Thoracic aorta (tissue), 2 donors: ENCODE measurements at places on chromosomes 13 and 19.
A peak's percentile ranks its signal among the peaks of the same experiment; 100 is the strongest.

DNA sequence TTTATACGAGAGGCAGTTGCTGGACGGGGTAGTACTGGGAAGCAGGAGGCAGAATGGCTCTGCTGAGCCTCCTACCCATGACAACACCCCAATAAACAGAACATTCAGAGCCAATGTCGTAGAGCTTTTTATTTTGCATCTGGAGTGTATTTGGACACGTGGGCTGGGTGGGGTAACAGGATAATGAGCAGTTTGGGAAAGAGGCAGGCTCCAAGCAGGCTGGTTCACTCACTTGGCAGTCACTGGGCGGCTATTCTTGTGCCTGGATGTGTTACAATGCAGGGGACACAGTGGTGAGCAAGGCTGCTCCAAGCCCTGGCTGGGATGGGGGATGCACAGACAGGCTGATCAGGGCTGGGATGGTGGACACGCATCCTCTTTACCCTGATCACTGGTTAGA, 9.5 kb downstream of the ACTMAP start:
- DNase-seq: peak; percentile 44

DNA sequence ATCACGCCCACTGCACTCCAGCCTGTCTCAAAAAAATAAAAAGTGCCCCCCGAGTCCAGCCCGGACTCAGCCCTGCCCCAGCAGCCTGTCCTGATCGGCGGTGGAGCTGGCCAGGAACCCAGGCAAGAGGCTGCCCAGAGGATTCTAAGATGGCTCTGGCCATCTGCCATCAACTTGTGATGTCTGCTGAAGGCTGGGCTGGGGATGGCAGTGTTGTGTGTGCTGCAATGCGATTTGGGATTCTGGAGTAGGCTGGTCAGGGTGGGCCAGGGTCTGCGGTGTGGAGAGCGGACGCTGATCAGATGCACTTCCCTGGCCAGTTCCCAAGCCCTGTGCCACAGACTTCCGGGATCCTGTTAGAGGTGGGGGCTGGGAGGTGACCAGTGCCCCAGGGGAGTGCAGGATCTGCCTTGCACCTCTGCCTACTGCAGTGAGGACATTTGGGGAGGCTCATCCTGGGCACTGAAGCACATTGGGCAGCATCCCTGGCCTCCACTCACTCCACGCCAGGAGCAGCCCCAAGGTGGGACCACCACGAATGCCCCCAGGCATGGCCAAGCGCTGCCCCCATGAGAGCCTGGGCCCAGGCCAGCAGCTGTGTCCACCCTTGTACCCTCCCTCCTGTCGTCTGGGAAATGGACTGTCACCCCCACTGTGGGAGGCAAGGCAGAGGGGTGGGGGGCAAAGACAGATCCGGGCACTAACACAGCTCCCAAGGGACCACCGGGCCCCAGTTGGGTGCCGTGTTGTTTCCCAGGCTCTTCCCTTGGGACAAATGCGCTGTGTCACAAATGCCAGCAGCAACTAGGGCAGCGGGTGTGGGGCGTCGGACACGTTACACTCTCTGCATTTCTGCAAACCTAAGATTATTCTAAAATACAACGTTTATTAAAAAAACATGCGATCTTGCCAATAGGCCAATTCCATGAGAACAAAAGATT, 3.4 kb upstream of the TBXA2R start:
- DNase-seq: no peak

- DNase-seq: no peak
Measured at GRCh38 chr13:75797239-75797638, 161.1 kb downstream of the LMO7 start.

GRCh38 chr13:95485045-95485517, 67.4 kb upstream of the CLDN10 start:
- no peak for DNase-seq

DNA sequence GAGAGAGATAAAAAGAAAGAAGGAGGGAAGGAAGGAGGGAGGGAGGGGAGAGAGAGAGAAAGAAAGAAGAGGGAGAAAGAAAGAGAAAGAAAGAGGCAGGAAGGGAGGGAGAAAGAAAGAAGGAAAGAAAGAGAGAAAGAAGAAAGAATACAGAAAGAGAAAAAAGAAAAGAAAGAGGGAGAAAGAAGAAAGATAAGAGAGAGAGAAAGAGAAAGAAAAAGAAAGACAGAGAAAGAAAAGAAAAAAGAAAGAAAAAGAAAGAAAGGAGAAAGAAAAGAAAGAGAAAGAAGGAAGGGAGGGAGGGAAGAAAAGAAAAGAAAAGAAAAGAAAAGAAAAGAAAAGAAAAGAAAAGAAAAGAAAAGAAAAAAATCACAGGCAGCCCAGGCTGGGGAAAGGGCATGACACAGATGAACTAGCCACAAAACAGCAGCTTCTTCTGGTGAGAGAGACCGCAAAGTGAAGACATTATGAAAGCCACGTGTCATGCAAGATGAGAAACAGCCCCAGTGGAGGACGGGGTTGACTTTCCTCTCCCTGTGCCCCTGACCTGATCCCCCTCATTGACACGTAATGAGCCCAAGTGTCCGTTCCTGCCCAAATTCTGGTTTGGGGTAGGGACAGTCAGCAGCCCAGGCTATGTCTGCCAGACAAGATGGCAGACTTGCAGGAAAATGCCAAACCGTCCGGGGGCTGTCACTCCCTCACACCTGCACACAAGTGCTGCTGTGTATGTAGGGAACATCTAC, 102.1 kb downstream of the INSR start:
- no peak for DNase-seq

- DNase-seq: no peak
Measured at GRCh38 chr13:97848886-97849285, 104.6 kb upstream of the IPO5 start.

DNA sequence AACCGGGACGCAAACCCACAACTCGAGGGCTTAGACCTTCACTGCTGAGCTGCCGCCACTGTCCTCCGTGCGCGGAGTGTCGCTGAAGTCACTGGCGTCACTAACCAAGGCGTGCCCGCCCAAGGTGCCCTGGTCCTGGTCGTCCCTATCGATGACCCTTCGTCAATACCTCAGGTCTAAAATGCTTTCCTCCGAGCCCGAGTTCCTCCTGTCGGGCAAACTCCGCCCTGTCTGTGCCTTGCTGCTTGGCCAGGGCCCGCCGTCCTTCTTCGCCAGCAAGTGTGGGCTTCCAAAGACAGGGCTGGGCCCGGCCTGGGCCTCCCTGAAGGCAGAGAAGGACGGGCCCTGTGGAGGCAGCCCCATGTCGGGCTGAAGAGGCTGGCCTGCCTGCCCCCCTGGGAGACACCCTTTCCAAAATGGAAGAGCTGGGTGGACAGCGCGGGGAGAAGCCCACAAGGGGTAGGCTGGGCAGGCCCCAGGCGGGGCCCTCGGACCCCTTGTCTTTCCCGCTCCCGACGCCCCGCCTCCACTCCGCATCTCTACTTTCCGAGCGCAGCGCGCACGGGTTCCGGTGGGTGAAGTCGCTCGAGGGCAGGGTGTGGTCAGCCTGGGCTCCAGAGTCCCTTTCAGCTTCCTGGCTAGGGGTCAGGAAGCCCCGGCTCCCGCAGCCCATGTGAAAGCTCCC, 13.4 kb downstream of the RB1 start:
- no peak for DNase-seq

DNA sequence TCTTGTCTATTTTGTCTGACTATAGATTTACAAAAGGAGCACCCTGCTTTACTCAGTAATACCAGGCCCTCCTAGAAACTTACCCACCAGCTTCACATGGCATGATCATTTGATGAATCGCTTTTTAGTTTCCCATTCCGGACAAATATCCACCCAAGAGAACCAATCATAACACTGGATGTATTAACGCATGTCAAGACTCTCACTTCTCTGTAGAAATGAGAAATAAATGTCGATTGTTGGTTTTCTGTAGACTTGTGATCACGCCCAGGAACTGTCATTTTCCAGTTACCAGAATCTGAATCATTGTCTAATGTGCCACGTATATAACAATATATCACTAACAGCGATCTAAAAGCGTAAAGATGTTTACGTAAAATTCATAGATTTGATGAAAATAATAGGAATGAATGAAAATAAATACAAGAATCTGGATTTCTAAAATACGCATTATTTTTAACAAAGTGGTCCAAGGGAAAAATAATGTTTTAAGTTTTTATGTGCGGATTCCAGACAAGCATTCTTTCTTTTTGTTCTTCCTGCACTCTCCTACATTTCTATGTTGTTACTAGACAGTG, 14.0 kb downstream of the CDX2 start:
- DNase-seq: no peak

- no peak for DNase-seq
Measured at GRCh38 chr19:54325631-54326030, 12.7 kb upstream of the LILRA5 start.

DNA sequence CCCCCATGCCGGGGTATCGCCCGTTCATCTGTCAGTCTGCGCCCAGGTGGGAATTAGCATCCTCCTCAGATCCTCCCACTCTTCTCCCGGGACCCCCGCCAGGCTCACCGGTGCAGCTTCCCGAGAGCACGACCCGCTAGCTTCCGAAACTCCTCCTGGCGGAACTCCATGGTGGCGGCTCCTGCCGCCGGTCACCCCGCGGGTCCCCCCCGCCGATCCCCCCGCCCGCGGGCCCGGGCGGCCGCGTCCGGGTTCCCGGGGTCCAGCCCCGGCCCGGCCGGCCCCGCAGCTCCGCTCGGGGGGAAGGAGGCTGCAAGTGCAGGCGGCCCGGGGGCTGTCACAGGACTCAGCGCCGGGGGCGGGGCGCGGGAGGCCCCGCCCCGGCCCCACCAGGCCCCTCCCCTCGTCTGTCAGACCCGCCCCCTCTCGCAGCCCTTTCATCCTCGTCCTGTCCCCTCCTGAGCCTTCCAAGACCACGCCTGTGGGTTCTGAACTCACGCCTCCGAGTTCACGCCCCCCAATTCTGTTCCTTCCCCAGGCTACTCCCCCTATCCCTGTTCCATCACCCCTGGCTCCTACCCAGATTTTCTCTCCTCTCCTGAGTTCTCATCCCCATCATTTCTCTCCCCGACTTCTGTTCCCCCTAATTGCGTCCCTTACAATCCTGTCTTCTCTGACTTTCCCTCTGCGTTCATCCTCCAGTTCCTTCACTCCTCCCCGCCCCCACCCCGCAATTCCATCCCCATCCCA, at the start of gene SLC17A7:
Gene SLC17A7 (minus strand): TSS at position 318 of the 750 bp plus-strand sequence. CDS start 148 bp downstream, at position 170.
- no peak for DNase-seq

DNA sequence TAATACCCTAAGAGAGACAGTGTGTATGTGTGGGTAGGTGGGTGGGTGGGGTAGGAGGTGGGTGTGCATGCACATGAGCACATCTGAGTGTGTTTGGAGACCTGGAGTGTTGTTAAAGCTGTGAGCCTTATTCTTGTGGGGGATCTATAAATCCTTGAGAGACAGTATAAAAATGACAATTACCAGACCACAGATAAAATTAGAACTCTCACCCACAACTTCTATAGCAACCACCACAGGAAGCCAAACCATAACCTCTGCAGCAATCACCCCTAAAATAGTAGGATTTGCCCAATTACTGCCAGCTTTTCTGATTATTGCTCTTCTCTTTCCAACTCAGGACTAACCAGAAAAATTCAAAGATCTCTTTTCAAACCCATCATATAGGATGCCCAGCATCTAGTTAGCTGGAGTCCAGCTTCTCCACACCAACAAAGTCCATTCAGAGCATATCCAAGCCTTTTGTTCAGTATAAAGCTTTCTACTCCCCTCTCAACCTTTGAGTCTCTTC, 93.4 kb upstream of the SLITRK1 start:
- no peak for DNase-seq

DNA sequence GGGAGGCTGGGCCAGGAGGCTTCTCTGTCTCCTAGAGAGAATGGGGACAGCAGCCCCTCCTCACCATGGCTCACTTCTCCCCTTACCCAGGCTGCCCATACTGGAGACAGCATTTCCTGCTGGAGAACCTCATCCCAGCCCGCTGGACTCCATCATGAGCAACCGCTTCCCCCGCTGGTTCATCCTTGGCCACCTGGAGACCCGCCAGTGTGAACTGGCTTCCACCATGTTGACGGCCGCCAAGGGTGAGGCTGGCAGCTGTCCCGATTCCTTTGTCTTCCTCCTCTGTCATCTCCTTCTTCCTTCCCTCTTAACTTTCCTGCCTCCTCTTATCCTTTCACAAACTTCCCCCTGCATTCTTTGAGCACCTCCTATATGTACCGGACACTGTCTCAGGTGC, 28.0 kb downstream of the ZSWIM4 start:
- DNase-seq: no peak

DNA sequence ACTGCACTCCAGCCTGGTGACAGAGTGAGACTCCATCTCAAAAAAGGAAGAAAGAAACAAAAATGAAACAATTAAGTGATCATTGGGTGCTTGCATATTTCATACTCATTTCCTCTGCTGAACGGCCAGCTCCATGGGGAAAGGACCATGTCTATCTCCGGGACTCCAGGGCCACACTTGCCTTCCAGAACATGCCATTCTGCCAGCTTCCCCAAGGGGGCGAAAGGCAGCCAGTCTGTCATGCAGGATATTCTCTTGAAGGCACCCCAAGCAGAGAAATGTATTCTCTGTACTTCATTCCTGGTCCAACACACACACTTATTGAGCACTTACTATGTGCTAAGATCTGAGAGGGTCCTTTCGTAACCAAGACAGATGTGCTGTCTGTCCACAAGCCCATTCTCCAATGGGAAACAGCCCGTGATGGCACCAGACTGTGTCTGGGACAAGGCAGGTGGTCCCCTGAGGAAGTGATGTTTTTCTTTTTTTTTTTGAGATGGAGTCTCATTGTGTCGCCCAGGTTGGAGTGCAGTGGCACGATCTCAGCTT, 10.2 kb upstream of the CARM1 start:
- no peak for DNase-seq

- no peak for DNase-seq
Measured at GRCh38 chr13:41985788-41986508, 25.0 kb upstream of the VWA8 start.

- DNase-seq: no peak
Measured at GRCh38 chr13:101714195-101714594, 261.7 kb downstream of the ITGBL1 start.

DNA sequence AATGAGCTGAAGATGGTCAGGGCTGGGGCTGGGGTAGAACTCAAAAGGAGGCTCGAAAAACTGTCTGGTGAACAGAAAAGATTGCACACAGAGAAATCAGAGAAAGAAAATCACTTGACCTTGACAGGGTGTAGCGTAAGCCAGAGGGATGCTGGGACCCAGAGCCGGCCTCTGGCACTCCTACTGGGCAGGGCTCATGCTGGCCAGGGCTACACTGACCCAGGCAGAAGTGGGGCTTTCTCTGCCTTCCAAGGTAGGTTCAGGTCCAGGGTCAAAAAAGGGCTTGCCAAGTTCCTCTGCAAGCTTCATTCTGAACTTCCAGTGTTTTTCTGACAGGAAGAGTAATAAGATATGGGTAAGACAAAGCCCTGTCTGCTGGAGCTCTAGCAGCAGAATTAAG, 56.2 kb downstream of the LATS2 start:
- DNase-seq: no peak

DNA sequence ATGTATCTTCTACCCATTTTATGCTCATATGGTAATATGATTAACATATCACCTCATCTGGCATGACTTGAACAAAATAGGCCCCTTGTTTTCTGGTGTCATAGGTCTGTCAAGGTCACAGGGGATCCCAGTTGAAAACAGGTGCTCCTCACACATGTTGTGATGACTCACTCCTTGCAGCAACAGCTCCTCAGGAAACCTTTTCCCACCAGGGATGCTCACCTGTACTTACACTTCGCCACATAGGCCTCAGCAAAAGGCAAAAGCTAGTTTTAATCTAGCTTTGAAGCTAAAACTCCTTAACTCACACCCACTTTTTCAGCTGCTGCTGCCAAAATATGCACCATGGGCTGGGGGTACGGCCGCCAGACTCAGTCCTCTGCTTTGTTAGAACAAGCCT, 110.0 kb upstream of the SOX21 start:
- DNase-seq: no peak

- DNase-seq: no peak
Measured at GRCh38 chr19:51097166-51097738, 11.0 kb downstream of the CTU1 start.
